ENCODE measurements at places on chromosomes 12 and 14. TPM values are rescaled to one million over a fixed set of nuclear protein-coding genes. Genes with fewer than 3 reads are reported as not detected.

Gene ACRBP
- 2.4 TPM for total RNA-seq

Gene CRADD
- 14.3 TPM for total RNA-seq

Gene CLEC4D
- not detected for total RNA-seq

Gene LMO3
- not detected for total RNA-seq

Gene TRMT61A
- total RNA-seq = 6.7 TPM

Gene IGFBP6
- 3.7 TPM for total RNA-seq

Gene KRT2
- total RNA-seq = not detected

Gene SAV1
- total RNA-seq = 12.7 TPM

Gene SERPINA10
- total RNA-seq = not detected

DNA sequence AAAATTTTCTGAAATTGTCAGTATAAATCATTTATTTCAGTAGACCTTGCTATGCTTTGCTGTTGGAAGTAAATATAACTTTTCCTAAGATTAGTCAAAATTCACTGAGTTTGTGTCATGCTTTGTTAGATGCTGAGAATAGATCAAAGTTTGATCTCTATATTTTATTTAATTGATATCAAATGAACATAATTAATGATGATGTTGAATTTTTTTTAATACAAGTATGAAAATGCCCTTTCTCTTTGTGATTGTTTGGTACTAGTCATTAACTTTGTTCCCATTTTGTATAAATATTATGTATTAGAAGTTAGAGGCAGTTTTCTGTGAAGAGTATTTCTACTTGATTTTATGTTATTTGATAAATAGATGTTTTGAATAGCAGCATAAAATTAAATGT, 45.7 kb downstream of the CCDC91 start:
- H3K27ac ChIP-seq = no peak overlapping the region
- H3K27me3 ChIP-seq = no peaks in the 10 kb centered on the region
- H3K4me3 ChIP-seq = no peak overlapping the region

- peaks cover 4% of the 10 kb centered on the region for H3K4me1 ChIP-seq
- no peak overlapping the region for H3K27ac ChIP-seq
- H3K4me3 ChIP-seq = no peak overlapping the region
- peaks cover 14% of the 10 kb centered on the region for H3K36me3 ChIP-seq
- no peak for DNase-seq
Observed at GRCh38 chr12:64187370-64187769, 34.7 kb downstream of the KICS2 start.

GRCh38 chr12:5590316-5590715, 158.4 kb downstream of the NTF3 start:
- H3K36me3 ChIP-seq = no peaks in the 10 kb centered on the region
- H3K4me3 ChIP-seq = no peak overlapping the region
- no peaks in the 10 kb centered on the region for H3K4me1 ChIP-seq
- DNase-seq = no peak

DNA sequence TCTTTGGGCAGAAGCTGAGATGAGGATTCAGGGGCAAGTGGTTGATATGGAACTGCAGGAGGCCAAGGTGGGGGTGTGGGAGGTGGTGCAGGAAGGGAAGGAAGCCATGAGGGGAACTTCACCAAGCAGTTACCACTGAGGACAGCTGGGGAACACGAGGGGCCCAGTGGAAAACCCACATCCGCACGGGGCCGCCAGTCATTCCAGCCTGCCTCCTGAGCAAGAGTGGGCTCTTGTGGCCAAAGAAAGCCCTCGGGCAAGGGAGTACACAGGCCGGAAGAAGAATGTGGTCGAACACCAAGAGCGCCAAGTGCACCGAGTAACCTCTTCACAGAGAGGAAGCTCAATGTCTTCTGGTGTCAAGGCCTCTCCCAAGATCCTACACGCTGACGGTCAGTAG, 252.2 kb upstream of the FOXN3 start:
- peak; percentile 45 for DNase-seq
- H3K27me3 ChIP-seq = no peaks in the 10 kb centered on the region
- no peak overlapping the region for H3K27ac ChIP-seq

- H3K36me3 ChIP-seq = no peaks in the 10 kb centered on the region
- peaks cover 3% of the 10 kb centered on the region for H3K27me3 ChIP-seq
- peaks cover 59% of the 10 kb centered on the region for H3K4me1 ChIP-seq
- no peak for DNase-seq
- H3K4me3 ChIP-seq = no peak overlapping the region
- no peak overlapping the region for H3K27ac ChIP-seq
Observed at GRCh38 chr12:4111010-4111409, 162.6 kb upstream of the CCND2 start.

DNA sequence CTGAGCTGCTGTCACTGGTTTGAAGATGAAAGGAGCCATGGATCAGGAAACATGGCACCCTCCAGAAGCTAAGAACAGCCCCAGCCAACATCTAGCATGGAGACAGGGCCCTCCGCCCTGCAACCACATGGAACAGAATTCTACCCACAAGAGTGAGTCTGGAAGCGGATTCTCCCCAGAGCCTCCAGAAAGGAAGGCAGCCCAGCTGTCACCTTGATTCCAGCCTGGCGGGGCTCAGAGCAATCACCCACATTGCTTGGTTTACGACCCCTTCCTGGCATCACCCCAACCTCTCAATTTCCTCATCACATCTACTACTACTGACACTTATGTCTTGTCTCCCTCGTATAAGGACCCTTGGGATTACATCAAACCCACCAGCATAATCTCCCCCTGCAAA, 38.5 kb downstream of the OAS2 start:
- no peaks in the 10 kb centered on the region for H3K4me1 ChIP-seq
- peaks cover 3% of the 10 kb centered on the region for H3K36me3 ChIP-seq
- no peak for DNase-seq
- H3K27me3 ChIP-seq = no peaks in the 10 kb centered on the region

DNA sequence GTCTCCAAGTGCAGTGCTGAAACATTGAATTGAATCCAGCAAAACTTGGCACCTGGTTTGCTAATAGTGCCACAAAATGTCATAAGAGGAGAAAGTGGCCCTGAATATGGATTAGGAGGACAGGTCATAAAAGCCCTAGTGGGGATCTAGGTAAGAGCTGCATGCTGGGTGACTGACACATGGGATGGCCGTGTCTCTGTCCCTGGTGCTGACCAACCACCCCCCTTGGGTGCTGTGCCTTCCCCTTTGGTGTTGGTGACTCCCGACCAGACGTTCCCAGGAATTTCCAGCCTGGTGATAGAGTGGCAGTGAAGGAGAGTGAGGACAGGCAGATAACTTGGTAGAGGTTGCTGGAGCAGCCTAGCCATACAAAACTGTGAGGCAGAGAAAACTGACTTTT, 142.8 kb downstream of the VRK1 start:
- peak; percentile 14 for DNase-seq
- H3K36me3 ChIP-seq = peaks cover 2% of the 10 kb centered on the region
- H3K27me3 ChIP-seq = no peaks in the 10 kb centered on the region
- no peak overlapping the region for H3K27ac ChIP-seq

DNA sequence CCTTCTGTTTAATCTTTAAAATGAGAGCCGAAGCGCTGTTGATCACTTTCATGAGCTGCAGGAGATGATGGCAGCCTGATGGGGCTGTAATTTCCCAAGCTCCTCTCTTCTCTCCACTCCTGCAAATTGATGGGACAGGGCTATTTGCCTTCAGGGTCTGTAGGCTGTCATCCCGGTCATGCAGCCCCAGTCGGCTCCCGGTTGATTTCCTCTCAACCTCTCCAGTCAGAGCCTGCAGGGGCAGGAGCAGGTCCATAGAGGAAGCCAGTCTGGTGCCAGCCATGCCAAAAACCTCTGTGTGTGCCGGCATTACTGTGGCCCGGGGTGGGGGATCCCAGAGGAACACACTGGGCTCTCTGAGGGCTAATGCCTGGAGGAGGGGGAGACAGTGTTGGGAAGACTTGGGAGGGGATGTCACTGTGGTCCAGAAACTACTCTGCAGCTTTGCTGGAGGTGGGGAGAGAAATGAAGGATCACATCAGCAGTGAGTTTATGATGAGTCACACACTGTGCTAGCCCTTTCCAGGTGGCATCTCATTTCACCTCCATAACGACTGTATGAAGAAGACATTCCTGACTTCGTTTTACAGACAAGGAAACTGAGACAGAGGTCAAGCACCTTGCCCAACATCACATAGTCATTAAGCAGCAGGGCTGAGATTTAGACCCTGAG, 46.5 kb upstream of the PRIMA1 start:
- no peak overlapping the region for H3K27ac ChIP-seq
- no peaks in the 10 kb centered on the region for H3K36me3 ChIP-seq
- DNase-seq = no peak
- H3K4me1 ChIP-seq = peaks cover 5% of the 10 kb centered on the region

DNA sequence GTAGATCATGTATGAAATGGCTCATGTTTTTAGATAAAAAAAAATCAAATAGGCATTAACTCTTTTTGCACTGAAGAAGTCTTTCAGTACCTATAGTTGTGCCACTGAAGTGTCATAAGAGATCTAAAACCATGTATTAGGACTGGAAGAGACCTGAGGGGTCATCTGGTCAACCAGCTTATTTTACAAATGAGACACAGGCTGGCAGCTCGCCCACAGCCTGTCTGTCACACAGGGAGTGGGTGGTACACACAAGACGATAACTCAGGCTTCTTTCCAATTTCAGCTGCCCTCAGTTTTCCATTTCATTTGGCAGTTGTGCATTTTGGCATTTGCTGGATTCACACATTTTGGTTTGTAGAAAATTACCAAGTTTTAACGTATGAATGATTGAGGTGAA, 34.7 kb downstream of the C12orf75 start:
- peaks cover 2% of the 10 kb centered on the region for H3K36me3 ChIP-seq
- no peaks in the 10 kb centered on the region for H3K27me3 ChIP-seq
- no peak for DNase-seq

DNA sequence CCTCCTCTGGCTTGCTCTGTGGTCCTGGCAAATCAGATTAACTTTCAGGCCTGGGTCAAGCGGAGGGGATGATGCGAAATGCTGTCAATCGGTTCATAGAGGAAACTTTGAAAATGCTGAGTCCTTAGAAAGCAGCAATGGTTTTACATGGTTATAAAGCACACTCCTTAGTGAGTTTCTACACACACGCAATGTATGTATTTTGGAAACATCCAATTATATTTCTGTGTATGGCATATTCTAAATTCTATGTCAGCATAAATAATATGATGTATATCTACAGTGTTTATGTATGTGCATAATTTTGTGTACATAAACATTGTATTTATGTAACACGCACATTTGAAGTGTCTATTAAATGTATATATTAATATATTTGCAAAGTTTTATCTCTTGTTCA, 118.0 kb upstream of the ARID2 start:
- DNase-seq = no peak
- no peak overlapping the region for H3K27ac ChIP-seq
- peaks cover 9% of the 10 kb centered on the region for H3K27me3 ChIP-seq
- H3K4me3 ChIP-seq = no peak overlapping the region
- H3K36me3 ChIP-seq = no peaks in the 10 kb centered on the region

- H3K4me3 ChIP-seq = no peak overlapping the region
- peaks cover 6% of the 10 kb centered on the region for H3K36me3 ChIP-seq
- no peaks in the 10 kb centered on the region for H3K27me3 ChIP-seq
- DNase-seq = peak; percentile 7
Observed at GRCh38 chr12:107541001-107541705, 144.4 kb upstream of the PWP1 start.

- no peaks in the 10 kb centered on the region for H3K4me1 ChIP-seq
- no peaks in the 10 kb centered on the region for H3K36me3 ChIP-seq
- DNase-seq = no peak
- H3K27me3 ChIP-seq = peaks cover 16% of the 10 kb centered on the region
- H3K27ac ChIP-seq = no peak overlapping the region
- H3K4me3 ChIP-seq = no peak overlapping the region
Observed at GRCh38 chr14:101363261-101363555, 198.1 kb upstream of the DIO3 start.

DNA sequence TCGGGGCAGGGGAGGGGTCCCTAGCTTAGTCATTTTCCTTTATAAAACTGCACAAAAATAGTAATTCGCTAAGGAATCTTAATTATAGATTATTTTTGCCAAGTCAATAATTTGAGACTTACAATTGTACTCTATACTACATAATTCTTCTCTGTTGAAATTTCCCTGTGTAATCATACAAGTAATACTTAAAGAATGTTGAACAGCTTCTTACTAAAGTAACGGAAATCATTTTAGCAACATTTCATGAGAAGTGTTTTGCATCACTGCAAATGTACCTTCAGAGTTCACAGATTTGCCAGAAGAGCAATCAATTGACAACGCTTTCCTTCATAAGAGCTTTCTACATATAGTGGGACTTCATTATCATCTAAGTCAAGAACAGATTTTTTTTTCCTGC, 7.9 kb upstream of the GNG2 start:
- H3K4me1 ChIP-seq = peaks cover 52% of the 10 kb centered on the region
- H3K4me3 ChIP-seq = no peak overlapping the region
- no peaks in the 10 kb centered on the region for H3K27me3 ChIP-seq
- peaks cover 26% of the 10 kb centered on the region for H3K36me3 ChIP-seq
- H3K27ac ChIP-seq = no peak overlapping the region
- no peak for DNase-seq

GRCh38 chr14:22748631-22749068, 17.8 kb upstream of the OXA1L start:
- peaks cover 11% of the 10 kb centered on the region for H3K4me1 ChIP-seq
- peaks cover 22% of the 10 kb centered on the region for H3K27me3 ChIP-seq
- H3K4me3 ChIP-seq = no peak overlapping the region
- no peak for DNase-seq
- H3K27ac ChIP-seq = no peak overlapping the region

DNA sequence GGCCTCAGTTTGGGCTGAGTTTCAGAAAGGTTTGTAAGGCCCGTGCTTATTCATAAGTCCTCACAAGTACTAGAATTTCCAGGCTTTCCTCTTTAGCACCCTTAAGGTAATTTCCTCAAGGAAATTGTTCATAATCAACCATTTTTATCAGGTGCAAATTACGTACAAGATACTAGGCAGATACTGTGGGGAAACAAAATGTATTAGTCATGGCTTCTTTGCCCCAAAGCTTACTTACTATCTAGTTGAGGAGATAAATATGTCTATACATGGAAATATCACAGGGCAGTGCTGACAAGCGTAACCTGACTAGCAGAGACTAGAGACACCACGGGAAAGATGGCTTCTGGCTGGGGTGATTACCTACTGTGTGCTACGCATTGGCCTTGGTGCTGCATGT, 22.5 kb downstream of the MAX start:
- no peak overlapping the region for H3K27ac ChIP-seq
- no peak for DNase-seq
- H3K27me3 ChIP-seq = no peaks in the 10 kb centered on the region

DNA sequence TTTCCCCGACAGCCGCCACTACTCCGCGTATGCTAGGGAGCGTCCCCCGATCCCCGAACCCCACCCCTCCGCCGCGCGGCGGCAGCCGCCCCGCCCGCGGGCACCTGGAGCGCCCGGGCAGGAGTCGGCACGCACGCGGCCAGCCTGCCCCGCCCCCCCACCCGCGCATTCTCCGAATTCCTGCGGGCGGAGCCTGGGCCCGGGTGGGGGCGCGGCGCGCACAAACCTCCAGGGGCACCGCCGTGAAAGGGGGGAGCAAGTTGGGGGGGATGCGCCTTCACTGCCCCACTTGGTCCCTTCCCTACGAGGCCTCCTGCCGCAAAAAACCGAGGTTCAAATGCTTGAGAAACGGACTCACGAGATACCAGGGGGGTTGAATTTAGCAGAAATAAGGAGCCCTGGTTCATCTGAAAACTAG, 1.7 kb downstream of the AJUBA start:
- DNase-seq = peak; percentile 37
- H3K4me1 ChIP-seq = no peaks in the 10 kb centered on the region
- H3K27me3 ChIP-seq = no peaks in the 10 kb centered on the region
- peak overlapping the region; percentile 43 for H3K4me3 ChIP-seq

Measured in activated naive CD4-positive, alpha-beta T cell treated with anti-CD3 and anti-CD28 coated beads for 36 hours (primary cell).